Lower lobe of right lung (tissue), 2 donors: ENCODE measurements at places on chromosomes 5 and 9. TPM values are rescaled to one million over a fixed set of nuclear protein-coding genes. Genes with fewer than 3 reads are reported as not detected.

The PCDHGB3 gene
- total RNA-seq = 2.2 TPM

The CMYA5 gene
- total RNA-seq = 2.0 TPM

The KCNMB1 gene
- 2.5 TPM for total RNA-seq

The DIPK1B gene
- total RNA-seq = 15.1 TPM

The SLC36A2 gene
- total RNA-seq = not detected

The GRM6 gene
- total RNA-seq = not detected

The OR1Q1 gene
- not detected for total RNA-seq

The TAF11L5 gene
- total RNA-seq = not detected

The IGIP gene
- total RNA-seq = 17.7 TPM
